ENCODE measurements at places on chromosomes 4 and X.

GRCh38 chr4:176844448-176844847, 51.7 kb upstream of the VEGFC start:
- no peak for DNase-seq

- DNase-seq, result no peak
Measured at GRCh38 chrX:65644621-65645289, 22.7 kb upstream of the MSN start.

DNA sequence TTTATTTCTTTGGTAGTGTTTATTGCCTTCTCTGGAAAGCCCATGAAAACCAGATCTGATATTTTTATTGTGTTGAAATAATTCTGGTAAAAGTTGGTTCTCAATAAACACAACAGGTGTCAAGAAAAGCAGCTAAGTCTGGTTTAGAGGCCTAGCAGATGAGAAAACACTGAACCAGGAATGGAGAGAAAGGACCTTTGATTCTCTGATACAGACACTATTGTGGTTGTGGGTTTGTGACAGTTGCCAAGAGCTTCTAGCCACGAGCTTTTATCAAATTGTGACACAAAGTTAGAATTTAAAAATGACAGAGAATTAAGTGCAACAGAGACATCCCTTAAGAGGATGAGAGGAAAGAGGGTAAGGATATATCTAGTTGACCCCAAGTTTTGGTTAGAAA, 42.6 kb downstream of the DDIT4L start:
- no peak for DNase-seq

DNA sequence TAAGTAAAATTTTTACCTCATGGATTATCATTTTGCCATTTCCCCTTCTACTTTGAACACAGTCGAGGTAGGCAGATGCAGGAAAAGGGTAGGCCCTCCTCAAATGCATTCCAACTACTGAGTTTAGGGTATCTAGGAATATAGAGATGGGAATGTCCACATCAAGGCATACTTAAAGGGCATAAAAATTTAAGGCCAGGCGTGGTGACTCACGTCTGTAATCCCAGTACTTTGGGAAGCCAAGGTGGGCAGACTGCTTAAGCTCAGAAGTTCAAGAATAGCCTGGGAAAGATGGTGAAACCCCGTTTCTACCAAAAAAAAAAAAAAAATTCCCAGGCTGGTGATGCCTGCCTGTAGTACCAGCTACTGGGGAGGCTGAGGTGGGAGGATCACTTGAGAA, 146.5 kb downstream of the PDGFC start:
- DNase-seq, result no peak

DNA sequence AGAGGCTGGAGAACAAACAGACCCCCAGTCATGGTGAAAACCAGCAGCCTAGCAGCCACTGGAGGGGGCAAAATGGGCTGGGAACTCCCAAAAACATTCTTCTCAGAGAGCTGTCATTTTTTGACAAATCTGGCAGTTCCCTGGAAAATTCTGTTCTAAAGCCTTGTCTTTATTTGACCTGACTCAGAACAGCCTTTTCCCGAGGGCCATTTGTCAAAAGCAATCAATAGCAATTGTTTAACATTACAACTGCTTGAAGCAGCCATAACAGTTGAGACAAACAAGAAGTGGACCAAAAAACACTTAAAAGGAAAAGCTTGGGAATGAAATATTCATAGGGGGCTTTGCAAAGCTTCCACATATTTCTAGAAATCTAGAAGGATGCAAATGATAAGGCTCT, 39.6 kb downstream of the SOWAHB start:
- DNase-seq, result no peak

DNA sequence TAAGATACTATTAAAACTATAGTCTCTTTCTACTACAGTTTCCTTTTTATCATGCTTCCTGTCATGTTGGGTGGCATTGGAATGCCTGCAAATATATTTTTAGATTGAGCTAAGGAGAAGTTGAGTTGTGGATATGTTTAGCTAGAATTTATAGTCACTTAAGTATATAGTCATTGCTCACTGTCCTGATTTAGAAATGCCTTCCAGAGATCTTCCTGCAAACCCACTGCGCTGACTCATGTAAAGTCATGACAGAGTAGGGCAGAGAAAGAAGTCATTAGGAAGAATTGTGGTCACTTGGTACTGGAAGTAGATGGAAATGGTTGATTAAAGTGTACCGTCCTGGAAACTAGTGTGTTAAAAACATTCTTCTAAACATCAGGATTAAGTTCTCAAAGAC, 490.3 kb upstream of the PABPC4L start:
- DNase-seq, result no peak

DNA sequence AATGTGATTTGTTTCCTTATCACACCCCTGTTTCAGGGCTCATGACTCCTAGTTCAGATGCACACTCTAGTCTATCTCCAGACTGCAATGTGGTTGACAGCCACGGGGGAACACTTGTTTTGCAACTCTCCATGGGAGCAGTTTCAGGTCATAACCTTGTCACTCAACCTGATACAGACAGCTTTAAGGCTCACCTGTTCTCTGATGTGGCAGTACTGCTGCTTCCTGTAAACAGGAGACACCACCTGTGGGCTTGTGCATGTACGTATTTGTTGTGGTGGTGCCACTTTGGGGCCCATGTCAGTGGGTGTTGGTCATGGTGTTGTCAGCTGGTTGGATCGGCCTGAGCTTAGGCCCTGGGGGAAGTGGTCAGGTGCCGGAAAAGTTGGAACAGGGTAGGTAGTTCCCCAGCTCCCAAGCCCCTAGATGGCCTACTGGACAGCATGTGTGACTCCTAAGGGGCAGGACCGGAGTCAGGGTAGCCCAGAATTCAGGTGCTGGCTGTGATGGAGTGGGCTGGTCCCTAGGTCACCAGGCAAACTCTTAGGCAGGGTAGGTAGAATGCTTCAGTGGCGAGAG, 46.2 kb downstream of the FAM9B start:
- DNase-seq, result peak; percentile 29

DNA sequence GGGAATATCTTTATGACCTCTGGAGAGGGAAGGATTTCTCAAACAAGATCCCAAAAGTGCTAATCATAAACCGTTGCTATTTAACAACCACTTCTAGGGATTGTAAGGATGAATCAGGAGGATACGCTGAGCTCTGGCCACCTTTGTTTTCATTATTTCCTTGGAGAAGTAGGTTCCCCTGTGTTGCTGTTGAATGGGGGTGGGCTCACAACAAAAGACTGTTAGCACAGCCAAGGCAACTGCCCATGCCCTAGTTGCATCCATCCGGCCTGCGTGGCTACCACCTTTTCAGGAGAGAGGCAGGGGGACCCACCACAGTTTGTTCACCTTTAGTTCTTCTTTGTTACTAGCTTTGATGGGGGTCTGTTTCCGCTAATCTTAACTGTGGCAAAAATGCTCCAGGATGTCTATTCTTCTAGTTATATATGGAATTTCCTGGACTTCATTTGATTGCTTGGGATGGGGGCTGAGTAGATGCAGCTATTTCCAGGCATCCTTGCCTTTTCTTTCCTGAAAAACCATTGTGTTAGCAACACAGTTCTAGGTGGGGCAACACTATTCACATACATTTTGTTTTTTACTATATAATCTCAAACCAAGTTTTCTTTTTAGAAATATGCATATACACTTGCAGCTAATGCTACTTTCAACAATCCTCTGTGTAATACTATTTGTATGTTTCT, 95.4 kb downstream of the KDR start:
- no peak for DNase-seq

DNA sequence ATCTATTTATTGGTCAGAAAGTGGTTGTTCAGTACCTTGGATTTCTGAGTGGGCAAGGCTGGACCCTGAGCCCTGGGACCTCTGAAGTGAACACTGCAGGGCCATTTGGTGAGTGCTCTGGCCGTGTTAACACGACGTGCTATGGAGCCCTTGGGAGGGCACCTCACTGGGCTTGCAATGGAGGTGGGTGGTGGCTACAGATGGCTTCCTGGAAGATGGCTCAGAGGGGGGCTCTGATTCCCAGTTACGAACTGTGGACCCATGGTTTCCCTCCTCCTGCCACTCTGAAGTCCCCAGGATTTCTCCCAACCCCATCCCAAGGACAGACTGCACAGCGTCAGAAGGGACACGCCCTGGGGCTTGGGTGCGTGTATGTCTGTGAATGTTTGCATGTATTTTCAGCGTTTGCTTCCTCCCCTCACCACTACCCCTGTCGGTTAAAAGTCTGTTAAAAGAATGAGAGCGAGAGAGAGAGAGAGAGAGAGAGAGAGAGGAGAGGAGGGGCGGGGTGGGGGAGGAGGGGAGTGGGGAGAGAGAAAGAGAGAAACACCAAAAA, 3.7 kb upstream of the RHOH start:
- DNase-seq, result no peak
